Fibroblast of skin of back (primary cell): ENCODE measurements at places on chromosomes 13 and 19.

- no peak for DNase-seq
These were observed 444.4 kb downstream of the SUCLA2 start for GRCh38 chr13:47556703-47557102.

- peak; percentile 89 for DNase-seq
These were observed 182.7 kb upstream of the TSC22D1 start for GRCh38 chr13:44758630-44759383.

DNA sequence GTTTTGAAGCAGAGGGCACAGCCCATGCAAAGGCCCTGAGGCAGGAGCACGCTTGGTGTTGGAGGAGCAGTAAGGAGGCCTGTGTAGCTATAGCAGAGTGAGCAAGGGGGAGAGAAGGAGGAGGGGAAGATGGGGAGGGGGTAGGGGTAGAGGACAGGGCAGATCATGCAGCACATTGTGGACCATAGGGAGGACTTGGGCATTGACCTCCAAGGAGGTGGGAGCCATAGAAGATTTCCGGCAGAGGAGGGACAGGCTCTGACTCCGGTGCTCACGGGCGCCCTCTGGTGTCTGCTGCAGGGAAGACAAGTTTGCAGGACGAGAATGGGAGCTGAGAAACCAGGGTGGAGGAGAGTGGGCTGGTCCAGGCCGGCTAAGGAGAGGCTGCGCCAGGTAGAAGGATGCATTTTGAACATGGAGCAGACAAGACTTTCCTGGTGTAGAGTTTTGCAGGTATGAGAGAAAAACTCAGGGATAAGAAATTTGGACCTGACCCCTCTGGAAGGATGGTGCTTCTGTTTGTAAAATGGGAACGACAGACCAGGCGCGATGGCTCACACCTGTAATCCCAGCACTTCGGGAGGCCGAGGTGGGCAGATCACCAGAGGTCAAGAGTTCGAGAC is 13.7 kb upstream of the CREB3L3 start:
- DNase-seq: peak; percentile 51

GRCh38 chr19:11141937-11142527 is 13.6 kb downstream of the SPC24 start:
- no peak for DNase-seq

DNA sequence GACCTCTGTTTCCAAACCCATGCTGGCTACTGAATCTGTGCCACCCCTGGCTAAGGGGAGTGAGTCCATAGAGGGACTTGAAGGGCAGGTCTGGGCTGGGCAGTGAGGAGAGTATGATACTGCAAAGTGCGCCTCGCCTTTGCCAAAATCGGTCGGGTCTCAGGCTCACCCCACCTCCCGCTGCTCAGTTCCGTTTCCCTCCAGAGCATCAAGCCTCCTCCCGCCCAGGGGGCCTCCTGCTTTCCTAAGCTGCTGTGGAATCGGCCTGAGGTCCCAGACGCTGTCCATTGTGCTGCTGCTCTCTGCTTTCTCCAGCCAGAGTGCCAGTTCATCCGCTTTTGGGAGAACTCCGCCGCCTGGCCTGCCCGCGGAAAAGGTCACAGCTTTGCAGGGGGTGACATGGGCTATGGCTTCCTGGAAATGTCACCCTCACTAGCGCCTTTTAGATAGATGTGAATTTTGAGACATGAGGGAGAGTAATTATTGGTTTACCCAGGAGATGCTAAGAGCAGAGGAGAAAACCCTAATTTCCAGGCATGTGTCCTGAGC is 1418.4 kb downstream of the UQCRFS1 start:
- peak; percentile 58 for DNase-seq

- no peak for DNase-seq
These were observed 20.0 kb upstream of the CCNP start for GRCh38 chr19:40246292-40247073.

GRCh38 chr13:99862244-99862643 is 109.3 kb downstream of the ZIC5 start:
- DNase-seq: no peak

GRCh38 chr13:30744681-30745077 is 9.3 kb downstream of the ALOX5AP start:
- peak; percentile 31 for DNase-seq

DNA sequence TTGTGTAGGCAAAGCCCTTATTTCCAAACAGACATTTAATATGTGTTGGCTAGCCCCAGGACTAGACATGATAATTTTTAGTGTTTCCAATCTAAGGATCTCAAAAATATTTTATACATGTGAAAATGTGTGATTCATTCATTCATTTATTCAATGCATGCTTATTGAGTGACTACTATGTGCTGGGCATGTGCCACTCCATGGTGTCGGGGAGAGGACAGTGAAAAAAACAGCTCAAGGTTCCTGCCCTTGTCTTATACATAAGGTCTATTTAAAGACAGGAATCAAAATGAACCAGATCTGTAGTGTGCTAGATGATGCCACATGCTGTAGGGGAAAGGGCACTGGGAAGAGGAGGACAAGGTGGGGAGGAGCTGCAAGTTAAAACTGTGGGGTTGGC is 36.5 kb downstream of the GJA3 start:
- peak; percentile 38 for DNase-seq

GRCh38 chr13:56352901-56353300 is 787.8 kb upstream of the PRR20A start:
- DNase-seq: no peak

DNA sequence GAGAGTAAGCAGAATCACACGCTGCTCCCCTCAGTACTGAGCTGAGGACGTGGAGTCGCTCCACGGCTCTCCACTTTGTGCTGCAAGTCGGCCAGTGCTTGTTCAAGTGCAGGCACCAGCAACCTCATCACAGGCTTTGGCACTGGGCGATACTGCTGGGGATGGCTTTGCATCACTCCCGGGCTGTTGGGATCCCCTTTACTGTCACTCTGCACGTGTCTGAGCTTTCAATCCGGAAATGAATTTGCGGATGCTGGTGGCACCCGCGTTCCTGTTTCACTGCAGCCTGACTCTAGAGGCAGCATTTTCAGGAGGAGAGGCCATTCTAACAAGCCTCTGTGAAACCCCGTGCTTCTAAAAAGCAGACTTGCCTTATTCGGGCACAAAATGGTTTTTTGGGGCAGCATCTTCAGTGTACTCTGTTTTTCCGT is 19.1 kb downstream of the SMARCA4 start:
- DNase-seq: no peak

DNA sequence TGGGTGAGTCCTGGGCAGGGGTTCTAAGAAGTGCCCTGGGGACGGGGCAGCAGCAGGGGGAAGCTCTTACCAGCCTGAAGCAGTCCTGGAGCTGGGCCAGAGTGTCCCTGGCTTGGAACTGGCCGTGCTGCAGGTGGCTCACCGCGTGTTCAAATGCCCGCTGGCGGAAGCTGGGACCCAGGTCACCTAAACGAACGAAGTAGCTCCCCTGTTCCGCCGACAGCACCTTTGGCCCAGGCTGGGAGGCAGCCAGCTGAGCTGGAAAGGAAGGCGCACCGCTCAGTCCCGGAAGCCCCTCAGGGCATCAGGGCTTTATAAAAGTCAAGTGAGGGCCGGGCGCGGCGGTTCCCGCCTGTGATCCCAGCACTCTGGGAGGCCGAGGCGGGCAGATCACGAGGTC is 9.6 kb downstream of the PLIN4 start:
- no peak for DNase-seq

- no peak for DNase-seq
These were observed 4.2 kb downstream of the ZNF101 start for GRCh38 chr19:19672816-19673215.

DNA sequence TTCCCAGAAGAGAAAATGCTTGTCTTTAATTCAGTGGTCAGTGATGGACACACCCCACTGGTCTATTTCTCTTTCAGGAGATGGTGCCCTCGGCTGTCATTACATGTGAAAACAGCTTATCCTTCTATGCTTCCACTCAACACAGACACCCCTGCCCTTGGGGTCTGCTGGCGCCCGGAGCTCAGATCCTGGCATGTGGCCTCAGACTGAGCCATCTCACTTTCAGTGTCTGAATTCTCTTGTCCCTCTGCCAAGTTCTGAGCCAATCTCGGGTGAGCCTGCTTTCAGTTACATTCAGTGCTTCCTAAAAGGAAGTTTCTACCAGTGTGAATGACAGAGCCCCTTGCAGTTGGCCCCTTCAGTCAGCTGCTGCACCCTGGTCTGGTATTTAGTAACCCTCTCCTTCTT is 293.6 kb downstream of the DNAJC15 start:
- DNase-seq: peak; percentile 71

GRCh38 chr13:104408733-104409132 is 1342.5 kb upstream of the SLC10A2 start:
- DNase-seq: peak; percentile 11

DNA sequence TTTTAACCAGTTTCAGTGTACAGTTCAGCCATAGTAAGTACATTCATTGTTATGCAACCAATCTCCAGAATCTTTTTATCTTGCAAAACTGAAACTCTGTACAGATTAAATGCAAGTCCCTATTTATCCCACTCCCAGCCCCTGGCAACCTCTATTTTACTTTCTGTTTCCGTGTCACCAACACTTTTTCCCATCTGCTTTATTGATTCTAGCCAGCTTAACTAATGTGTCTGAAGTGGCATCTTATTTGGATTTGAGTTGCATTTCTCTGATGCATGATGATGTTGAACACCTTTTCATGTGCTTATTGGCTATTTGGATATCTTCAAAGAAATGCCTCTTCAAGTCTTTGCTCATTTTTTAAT is 18.9 kb downstream of the SPATA13 start:
- no peak for DNase-seq

GRCh38 chr13:37097076-37097475 is 8.4 kb downstream of the CSNK1A1L start:
- DNase-seq: peak; percentile 54

DNA sequence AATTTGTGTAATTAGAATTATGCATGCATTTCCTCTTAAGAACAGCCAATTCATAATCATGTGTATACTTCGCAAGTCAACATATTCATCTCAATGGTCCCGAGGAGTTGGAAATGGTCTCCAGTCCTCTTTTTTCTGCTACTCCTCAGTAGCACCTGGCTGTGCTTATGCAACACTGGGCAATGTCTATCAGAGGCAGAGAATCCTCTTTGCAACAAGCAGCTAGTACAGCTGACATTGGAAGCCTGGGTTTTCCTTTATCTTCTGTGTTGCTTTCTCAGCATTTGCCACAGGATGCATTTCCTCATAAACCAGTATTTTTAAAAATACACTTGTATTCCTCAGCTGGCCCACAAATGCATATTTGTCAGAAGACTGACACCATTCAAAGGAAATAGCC is 405.3 kb upstream of the GPC6 start:
- DNase-seq: no peak

DNA sequence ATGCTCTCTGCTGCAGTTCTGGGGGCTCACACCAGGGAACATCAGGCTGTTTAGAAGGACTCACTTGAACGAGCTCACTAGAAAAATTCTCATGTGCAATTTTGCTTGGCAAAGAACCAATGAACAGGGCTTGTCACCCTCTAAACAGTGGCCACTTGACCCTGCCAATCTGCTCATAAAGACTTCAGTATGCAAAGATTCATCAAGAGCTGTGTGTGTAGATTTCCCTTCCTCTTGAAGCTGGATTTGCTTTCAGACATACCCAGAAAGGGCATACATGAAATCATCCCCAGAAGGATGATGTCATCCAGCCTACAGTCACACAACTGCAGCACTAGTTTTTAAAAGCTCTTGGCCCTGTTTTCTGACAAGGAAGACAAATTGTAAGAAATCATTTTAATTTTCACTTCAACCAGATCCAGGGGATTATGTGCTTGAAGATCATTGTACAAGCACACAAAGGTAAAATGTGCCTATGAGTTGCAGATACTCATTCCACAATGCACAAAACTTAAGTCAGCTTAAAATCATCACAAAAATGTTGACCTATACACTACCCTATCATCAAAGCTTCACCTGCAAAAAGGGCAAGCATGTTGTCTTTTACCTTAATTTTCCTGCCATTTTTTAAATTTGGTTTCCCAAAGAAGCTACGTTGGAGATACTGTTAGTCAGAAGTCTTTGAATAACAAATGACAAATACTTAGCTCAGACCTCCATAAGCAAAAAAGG is 5.2 kb upstream of the STK24 start:
- peak; percentile 85 for DNase-seq

DNA sequence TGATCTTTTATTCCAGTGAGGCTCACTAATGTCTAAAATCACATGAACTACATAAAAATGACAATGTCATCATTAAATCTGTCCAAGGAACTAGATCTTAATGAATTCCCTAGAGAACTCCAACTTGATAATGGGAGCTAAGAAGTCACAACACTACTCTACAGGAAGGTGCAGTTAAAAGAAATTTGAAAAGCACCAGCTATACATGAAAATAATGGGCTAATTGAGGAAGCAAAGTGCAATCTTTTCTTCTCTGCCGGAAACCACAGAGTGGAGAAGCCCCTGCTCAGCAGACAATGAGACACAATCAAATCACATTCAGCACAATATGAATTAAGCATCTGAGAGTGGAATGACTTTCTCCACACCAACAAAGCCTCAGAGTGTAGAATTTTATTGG is 261.7 kb downstream of the LHFPL6 start:
- DNase-seq: no peak

- DNase-seq: no peak
These were observed 61.9 kb downstream of the DOCK9 start for GRCh38 chr13:98915981-98916380.

DNA sequence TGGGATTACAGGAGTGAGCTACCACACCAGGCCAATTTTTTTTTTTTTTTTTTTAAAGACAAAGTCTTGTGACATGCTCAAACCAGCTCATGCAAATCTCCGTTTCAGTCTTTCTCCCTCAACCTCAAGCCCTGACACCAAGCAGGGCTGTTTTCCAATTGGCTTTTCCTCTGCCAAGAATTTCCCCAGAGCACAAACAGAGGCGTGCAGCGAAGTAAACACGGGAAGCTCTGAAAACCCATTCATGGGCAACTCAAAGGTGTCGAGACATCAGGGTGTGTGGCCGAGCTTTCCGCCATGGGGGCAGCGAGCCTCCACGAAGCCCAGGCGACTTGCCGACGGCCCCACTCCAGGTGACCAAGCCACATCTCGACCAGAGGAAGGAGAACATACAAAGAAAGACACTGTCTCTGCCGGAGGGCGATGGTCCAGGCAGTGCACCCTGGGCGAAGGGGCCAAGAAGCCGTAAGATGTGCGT is 70.0 kb downstream of the INSR start:
- no peak for DNase-seq

- DNase-seq: peak; percentile 85
These were observed 74.7 kb downstream of the ITGBL1 start for GRCh38 chr13:101527130-101527529.
